ENCODE measurements at places on chromosomes 4 and X.

GRCh38 chr4:52751487-52751911, 274 bp upstream of the ERVMER34-1 start:
- no peak for DNase-seq

GRCh38 chrX:136779346-136779781, 1.4 kb downstream of the ARHGEF6 start:
- peak; percentile 88 for DNase-seq

- no peak for DNase-seq
These were observed 6.5 kb downstream of the ZFYVE28 start for GRCh38 chr4:2411786-2412510.

- no peak for DNase-seq
These were observed 2.1 kb downstream of the JAKMIP1 start for GRCh38 chr4:6198278-6198677.

- no peak for DNase-seq
These were observed 40.0 kb downstream of the SEPTIN11 start for GRCh38 chr4:76989391-76990061.

DNA sequence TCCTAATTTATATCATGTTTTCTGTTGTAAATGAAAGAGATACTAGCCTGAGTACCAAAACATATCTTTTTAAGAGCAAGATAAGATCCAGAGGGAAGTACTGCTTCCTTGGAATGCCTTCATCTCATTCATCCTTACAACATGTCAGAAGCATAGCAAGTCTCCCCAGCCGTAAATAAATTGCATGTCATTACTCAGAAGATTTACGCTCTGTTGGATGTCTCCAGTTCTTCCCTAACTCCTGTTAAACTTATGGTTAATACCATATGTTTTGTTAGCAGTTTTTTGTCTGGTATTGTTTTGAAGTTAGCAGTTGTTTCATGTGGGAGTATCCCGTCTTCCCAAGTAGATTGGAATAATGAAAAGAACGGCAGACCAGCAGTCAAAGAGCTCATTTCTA, 7.5 kb upstream of the GPC3 start:
- DNase-seq = no peak

GRCh38 chr4:42643685-42644084, 13.2 kb downstream of the ATP8A1 start:
- no peak for DNase-seq

- DNase-seq = no peak
These were observed 133.7 kb downstream of the AMELX start for GRCh38 chrX:11426712-11427452.

DNA sequence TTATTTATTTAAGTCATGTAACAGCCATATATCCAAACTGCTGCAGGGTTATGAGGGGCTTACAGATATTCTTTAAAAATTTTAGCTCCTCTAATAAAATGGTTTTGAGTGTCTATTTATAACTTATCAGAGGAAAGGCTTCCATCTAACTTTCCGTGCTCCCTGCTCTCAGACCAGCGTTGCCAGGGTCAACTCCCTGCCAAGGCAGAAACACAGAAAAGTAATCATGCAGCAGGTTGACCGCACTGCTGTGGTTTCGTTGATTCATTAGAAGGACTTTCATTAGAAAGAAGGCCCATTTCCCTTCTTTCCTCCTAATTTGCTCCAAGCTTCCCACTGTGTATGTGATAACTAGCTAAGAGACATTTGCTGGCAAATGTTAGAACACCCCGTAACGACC, 33.9 kb downstream of the BCLAF3 start:
- DNase-seq = no peak

DNA sequence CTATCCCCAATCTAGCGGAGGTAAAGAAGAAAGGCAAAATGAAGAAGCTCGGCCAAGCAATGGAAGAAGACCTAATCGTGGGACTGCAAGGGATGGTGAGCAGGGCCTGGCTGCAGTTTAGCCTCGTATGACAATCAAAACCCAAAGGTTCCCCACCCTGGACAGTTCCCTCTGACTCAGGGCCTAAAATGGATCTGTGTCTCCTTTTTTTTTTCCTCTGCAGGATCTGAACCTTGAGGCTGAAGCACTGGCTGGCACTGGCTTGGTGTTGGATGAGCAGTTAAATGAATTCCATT, 986 bp downstream of the HDAC6 start:
- no peak for DNase-seq

DNA sequence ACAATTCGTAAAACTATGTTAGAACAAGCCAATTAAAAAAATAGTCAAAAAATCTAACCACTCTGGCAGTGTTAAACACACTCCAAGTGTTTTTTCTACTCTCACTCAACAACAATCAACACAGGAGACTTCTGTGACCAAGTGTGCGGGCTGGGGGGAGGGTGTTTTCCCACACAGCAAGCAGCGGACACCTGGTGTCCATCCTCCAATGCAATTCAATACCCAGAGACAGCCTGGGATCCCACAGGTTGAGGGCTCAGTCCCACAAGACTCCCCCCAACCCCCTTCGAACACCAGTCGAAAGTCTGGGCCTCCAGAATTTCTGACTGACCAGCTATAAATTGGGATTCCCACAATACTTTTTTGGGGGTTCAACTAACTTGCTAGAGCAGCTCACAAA, 8.3 kb upstream of the PIM2 start:
- DNase-seq = no peak

DNA sequence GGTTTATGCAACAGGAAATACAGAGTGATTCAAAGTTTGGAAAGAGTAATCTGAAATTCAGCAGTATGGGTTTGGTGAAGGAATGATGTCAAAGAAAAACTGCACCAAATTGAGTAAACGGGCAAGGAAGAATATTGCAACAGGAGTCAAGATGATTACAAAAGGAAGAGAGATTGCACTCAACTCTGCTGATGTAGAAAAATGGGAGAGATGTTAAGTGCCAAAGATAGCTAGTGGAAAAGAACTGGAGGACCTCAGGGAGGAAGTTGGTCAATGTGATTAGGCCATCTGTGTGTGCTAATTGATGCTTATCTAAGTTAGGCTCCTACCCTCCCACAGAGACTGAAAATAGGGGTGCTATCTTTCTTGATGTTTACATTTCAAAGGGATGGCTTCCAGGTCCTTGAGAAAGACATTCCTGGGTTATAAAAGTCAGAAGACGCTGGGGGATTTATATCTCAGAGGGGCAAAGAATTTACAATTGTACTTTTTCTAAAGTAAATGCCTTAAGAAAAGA, 167.4 kb upstream of the FAM47A start:
- peak; percentile 60 for DNase-seq

DNA sequence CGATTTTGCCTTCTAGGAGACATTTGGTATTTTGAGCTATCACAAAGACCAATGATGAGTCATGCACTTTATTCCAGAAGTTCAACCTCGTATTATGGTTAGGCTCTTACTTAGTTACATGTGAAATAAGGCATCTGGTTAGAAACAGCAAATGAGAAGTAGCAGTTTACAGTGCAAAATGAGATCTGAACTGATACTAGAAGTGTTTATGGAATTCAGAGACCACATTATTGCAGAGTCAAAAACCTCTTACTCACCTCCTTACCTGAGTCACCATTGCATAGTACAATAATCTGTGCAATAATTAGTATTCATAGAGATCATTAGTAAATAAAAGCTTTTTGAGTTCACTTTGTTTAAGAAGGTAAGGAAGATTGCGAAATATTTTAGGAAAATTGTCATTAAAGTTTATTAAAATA, 38.7 kb downstream of the SEC24B start:
- peak; percentile 51 for DNase-seq

DNA sequence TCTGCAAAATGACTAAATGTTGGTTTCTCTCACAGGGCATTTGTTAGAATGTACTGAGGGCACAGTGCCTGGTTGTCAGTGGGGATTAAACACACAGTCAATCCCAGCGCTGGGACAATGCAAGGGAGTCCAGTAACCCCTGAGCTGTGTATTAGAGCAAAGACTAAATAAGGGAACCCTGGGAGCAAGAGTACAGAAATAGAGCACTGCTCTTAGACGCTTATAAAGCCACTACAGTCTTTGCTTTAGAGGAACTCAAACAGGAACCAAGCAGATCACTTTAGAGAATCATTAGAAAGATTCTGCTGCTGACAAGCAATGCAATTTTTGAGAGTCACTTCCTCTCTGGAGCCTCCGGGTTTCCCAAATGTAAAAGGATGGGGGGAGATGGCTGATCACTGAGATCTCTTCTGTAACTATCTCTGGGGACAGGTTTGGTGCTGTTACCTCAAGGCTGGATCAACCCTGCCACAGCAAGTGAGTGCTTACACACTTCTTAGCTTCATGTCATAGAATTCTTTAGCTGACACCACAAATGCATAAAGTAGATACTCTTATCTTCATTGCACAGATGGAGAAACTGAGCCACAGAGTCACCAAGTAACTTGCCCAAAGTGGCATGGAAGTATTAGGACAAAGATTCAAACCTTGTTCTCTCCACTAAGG, 137.8 kb upstream of the CPEB2 start:
- DNase-seq = peak; percentile 21

DNA sequence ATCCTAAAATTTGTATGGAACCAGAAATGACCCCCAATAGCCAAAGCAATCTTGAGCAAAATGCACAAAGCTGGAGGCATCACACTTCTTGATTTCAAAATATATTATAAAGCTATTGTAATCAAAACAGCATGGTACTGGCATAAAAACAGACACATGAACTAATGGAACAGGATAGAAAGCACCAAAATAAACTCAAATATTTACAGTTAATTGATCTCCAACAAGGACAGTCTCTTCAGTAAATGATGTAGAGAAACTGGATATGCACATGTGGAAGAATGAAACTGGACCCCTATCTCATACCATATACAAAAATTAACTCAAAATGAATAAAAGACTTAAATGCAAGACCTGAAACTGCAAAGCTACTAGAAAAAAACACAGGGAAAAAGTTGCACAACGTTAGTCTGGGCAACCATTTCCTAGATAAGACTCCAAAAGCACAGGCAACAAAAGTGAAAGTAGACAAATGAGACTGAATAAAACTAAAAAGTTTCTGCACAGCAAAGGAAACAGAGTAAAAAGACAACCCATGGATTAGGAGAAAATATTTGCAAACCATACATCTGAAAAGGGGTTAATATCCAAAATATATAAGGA, 64.9 kb downstream of the CD99L2 start:
- DNase-seq = peak; percentile 35

GRCh38 chrX:154096140-154097002, 1.1 kb downstream of the MECP2 start:
- DNase-seq = peak; percentile 31

- DNase-seq = no peak
These were observed 231.5 kb downstream of the FAT4 start for GRCh38 chr4:125546272-125546671.

GRCh38 chrX:40952855-40953254, 132.4 kb upstream of the USP9X start:
- DNase-seq = peak; percentile 6

DNA sequence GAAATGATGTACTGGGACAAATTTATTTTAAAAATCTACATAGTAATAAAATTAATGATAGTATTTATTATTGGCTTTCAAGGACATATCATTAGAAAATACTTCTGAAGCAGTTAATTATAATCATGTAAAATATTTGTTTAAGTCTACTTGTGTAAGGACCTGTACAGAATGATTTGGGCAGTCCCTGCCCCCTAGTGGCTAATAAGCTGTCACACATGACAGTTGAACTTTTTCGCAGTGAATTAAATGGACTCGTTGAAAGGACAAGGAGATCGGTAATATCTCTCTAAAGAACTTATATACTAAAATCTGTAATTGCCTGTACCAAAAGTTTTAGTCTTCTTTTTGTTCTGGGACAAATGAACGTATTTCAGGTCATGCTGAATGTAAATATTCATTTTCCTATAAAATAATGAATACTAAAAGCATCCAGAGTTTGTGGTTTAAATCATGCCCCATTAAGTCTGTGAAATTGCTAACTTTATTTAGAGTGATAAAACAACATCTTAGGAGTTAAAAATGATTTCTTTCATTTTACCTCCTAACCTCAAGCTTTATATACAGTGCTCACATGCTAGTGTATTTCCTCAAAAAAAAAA, 13.6 kb downstream of the EXOC1 start:
- peak; percentile 79 for DNase-seq

DNA sequence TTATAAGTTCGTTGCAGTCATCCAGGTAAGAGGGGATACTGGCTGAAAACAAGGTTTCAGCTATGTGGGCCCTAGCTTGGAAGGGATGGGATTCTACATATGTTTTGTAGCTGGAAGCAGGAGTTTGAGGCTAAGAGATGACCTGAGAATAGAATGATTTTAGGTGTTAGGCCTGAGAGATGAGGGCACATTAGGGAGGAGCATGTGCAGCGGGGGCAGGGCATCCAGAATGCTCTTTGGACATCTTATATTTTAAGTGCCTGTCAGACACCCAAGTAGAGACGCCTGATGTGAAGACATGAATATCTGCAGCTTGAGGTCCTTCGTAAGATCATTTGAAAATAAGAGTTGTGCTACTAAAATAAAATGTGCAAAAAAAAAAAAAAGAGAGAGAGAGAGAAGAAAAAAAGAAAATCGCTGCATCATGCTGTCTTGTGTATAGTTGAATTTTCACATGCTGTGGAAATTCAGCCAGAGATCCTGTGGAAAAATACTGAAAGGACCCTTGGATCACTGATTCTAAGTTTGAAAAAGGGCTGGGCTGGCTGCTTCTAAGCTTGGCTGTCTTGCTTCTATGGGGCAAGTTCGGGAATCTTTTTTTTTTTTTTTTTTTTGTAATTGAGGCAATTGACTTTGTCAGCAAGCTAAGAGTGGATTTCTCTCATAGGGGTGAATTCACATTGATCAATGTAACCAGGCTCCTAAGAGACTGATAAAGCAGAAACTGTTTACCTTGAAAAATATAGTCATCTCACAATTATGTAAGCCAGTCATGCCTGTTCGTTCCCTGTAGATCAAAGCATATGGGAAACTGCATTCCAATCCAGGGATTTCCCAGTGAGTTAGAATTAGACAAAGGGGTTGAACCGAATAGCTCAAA, 341.0 kb upstream of the GATB start:
- DNase-seq = no peak

- no peak for DNase-seq
These were observed 64.1 kb downstream of the FAM184B start for GRCh38 chr4:17717301-17717700.

- no peak for DNase-seq
These were observed 1268.6 kb downstream of the RAPGEF2 start for GRCh38 chr4:160371446-160371845.

GRCh38 chr4:16265820-16266219, 39.5 kb upstream of the TAPT1 start:
- DNase-seq = no peak

GRCh38 chrX:140764401-140764919, 54.9 kb downstream of the LINC00632 start:
- peak; percentile 8 for DNase-seq

DNA sequence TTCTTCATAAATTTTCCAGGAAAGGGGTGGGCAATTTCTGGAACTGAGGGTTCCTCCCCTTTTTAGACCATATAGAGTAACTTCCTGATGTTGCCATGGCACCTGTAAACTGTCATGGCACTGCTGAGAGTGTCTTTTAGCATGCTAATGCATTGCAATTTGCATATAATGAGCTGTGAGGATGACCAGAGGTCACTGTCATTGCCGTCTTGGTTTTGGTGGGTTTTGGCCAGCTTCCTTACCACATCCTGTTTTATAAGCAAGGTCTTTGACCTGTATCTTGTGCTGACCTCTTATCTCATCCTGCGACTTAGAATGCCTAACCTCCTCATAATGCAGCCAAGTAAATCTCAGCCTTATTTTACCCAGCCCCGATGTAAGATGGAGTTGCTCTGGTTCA, 577.8 kb downstream of the NLGN4X start:
- no peak for DNase-seq

GRCh38 chrX:136582624-136583023, 50.6 kb downstream of the VGLL1 start:
- no peak for DNase-seq

- DNase-seq = no peak
These were observed 47.3 kb upstream of the GATB start for GRCh38 chr4:151808120-151808529.

Measured in NB4 (cell line).